T-cell (primary cell): ENCODE measurements at places on chromosomes 1 and 21. TPM values are rescaled to one million over a fixed set of nuclear protein-coding genes. Genes with fewer than 3 reads are reported as not detected.

GRCh38 chr1:18965206-18966173 lies 9.0 kb upstream of the IFFO2 start:
- no peak for DNase-seq

- DNase-seq = no peak
Observed at GRCh38 chr1:101158424-101158823, 78.4 kb upstream of the S1PR1 start.

GRCh38 chr1:217322834-217323233 lies 308.1 kb downstream of the GPATCH2 start:
- no peak for DNase-seq

DNA sequence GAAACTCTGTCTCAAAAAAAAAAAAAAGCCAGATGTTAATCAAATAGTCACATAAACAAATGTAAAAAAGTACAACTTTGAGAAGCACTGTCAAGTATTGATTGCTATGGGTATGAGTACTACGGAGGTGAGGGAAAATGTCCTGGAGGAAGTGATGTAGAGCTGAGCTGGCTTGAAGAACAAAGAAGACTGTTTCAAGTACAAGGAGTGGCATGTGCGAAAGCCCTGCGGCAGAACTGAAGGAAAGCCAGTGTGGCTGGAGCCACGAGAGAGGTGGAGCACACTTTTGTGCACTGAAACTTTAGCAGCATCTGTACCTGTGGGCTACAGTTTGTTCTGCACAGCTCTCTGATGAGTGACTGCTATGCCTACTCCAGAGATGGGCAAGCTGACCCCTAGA lies 5.4 kb upstream of the RPS6KA1 start:
- no peak for DNase-seq

- no peak for DNase-seq
Observed at GRCh38 chr1:53766831-53767405, 28.0 kb upstream of the GLIS1 start.

DNA sequence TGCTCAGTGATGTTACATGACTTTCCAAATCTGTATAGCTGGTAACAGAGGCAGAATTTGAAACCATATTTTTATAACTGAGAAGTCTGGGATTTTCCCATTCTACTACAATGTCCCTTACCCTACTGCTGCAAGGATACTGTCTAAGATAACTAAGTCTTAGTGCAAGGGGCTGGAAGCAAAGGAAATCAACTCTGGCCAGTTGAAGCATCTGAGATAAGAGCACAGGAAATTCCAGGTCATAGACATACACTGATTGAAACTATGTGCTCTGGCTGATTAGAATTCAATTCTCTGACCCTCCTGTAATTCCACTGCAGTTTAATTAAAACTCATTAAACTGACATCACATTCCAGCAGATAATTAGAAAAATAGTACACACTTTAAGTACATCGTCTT lies 267.7 kb upstream of the C1orf87 start:
- no peak for DNase-seq

The KCNT2 gene
- total RNA-seq = not detected

The ZRANB2 gene
- 127 TPM for total RNA-seq

The SPATA17 gene
- total RNA-seq = not detected

The CD1E gene
- not detected for total RNA-seq
